CD4-positive, alpha-beta T cell treated with Interleukin-15 for 1 hour (primary cell): ENCODE measurements at places on chromosomes 4 and X.

DNA sequence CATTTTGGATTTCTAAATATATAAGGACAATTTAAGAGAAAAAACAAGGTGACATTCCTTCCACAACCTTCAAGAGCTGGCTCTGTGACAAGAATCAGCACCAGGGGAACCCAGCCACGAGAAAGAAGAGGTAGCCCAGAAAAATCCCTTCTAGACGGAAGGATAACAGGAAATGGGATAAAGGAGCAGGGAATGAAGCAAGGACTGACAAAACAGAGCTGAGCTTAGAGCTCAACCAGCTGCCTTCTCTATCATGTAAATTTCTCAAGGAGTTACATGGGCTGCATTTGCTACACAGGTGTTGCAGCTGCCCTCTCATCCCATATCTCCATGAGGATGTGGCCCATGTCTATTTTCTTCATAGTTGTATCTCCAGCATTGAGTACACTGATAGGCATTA lies 154.2 kb upstream of the PRDX4 start:
- no peak for DNase-seq

DNA sequence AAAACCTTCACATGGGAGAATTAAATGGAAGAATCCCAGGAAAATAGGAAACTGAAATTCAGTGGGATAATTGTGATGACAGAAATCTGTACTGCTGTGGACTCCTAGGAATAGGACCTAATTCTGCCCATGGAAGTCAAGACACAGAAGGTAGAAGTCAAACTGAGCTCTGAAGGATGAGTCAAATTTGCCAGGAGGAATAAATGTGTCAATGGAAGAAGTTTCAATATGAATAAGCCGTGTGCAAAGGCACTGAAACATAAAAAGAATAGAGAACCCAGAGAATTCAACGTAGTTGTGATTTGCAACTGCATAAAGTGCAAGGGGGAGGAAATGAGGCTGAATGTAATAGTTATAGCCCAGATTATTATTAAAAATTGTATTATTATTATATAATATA lies 11.6 kb downstream of the ENAM start:
- no peak for DNase-seq

- no peak for DNase-seq
Observed at GRCh38 chrX:118286066-118286762, 59.7 kb upstream of the WDR44 start.

- no peak for DNase-seq
Observed at GRCh38 chr4:104629601-104630000, 134.9 kb upstream of the CXXC4 start.

GRCh38 chr4:183609151-183609550 lies 49.8 kb downstream of the RWDD4 start:
- DNase-seq, result no peak

- no peak for DNase-seq
Observed at GRCh38 chrX:128805236-128805635, 718.1 kb downstream of the SMARCA1 start.

- DNase-seq, result no peak
Observed at GRCh38 chrX:76109654-76110053, 63.2 kb upstream of the PBDC1 start.

- DNase-seq, result no peak
Observed at GRCh38 chrX:57918750-57919436, 8.6 kb upstream of the ZXDA start.
